ENCODE measurements at places on chromosomes 3 and 15.

DNA sequence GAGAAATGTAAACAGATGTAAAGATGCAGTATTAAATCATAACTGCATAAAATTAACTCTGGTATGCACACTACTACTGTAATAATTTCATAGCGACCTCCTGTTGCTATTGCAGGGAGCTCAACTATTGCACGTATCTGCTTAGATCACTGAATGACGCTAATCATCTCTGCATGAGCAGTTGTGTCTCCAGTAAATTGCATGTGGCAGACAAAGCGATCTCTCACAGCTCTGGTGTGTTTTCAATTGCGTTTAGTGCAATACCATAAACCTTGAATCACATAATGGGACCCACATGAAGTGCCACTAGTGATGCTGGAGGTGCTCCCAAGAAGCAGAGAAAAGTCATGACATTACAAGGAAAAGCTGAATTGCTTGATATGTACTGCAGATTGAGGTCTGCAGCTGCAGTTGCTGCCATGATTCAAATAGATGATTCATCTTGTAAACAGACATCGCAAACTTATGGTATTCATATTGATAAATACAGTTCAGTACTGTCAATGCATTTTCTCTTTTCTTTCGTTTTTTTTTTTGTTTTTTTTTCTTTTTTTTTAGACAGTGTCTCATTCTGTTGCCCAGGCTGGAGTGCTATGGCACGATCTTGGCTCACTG lies 30.2 kb upstream of the LCTL start:
- DNase-seq = no peak

DNA sequence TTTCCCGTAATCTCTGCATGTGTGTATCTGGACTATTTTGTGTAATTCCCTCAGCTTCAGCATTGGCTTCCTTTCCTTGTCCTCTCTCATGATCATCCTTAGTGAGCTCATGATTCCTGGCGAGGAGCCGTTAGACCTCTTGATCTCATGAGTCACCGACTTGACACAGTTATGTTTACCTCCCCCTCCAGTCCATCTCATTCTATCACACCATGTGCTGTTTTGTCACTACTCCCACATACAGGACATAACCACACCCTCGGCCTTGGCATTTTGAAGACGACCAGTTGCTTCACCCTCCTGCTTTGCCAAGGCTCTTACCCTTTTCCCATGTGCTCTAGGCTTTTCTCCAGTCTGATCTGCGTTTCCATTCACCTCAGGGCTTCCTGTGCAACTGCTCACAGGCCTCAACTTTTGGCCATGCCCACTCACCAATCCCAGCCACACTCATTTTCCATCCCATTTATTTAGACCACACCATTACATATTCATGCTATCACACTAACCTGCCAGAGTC lies 41.5 kb downstream of the CP start:
- DNase-seq = no peak

DNA sequence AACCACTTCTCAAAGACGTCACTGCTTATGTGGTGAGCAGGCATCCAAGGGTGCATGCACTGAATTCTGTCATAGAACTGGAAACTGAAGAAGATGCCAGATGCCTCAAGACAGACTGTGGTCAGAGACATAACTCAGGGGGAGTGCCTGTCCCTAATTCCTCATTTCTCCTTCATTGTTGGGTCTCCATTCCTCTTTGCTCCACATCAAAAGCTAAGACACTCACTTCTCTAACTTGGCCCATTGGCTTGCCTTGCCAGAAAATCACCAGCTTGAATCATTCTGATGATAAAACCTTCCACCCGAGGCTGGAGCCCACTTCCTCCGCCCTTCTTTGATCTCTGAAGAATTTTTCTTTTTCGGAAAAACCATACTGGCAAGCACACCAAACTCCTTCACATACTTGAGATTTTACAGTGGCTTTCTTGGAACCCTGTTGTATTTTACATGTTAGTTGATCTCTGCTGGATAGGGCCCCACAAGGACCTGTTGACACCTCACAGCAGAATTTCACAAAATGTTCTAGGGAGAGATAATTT lies 69.9 kb downstream of the COL8A1 start:
- no peak for DNase-seq

GRCh38 chr3:188209034-188209433 lies 55.1 kb downstream of the LPP start:
- DNase-seq = no peak

- DNase-seq = no peak
Observed at GRCh38 chr3:55486857-55487380, at the start of gene WNT5A. Gene WNT5A, minus strand, starts transcription at chr3:55487306. Its CDS starts 321 bp downstream, at chr3:55486985.

DNA sequence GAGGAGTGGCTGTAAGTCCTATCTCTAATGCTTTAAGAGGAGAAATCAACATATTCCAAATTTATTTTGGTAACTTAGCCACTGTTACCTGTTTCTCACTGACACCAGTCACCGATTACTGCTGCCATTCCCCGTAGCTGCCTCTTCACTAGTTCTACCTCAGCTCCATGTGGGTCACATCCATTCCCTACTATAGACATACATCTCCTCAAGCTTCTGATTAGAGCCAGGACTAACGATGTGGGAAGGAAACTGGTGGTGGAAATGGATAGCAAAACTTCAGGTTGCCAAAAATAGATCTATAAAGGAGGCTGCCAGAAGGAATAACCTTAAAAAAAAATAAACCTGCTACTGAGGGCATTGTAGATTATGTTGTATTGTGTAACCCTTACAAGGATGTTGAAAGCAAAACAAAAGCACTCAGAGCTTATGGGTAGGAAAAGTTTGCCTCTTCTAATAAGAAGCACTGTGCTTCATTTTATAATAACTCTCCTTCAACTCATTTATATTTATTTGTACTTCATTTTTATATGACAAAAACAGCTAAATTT lies 56.0 kb downstream of the KAT2B start:
- DNase-seq = no peak

GRCh38 chr3:182078929-182079328 lies 367.2 kb downstream of the SOX2 start:
- DNase-seq = no peak

- DNase-seq = no peak
Observed at GRCh38 chr3:119194237-119195150, 21.1 kb downstream of the UPK1B start.

DNA sequence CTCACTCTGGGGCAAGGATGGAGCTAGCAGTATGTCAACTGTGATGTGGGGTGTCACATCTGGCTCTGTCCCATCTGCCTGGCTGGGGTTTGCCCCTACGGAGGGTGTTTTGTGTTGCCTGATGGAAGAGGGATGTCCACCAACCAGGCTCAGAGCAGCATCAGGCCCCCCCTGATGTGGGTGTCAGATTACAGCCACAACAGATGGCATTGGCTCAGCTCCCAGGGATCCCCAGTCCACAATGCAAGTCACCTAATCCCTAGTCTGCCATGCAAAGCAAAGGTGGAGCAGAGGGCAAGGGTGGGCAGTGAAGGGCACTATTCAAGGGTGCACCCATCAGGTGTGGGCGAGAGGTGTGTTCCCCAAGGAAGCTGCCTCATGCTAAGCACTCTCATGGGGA lies 48.9 kb upstream of the AMOTL2 start:
- no peak for DNase-seq

GRCh38 chr3:170622369-170623159 lies 36.7 kb upstream of the SLC7A14 start:
- DNase-seq = no peak

DNA sequence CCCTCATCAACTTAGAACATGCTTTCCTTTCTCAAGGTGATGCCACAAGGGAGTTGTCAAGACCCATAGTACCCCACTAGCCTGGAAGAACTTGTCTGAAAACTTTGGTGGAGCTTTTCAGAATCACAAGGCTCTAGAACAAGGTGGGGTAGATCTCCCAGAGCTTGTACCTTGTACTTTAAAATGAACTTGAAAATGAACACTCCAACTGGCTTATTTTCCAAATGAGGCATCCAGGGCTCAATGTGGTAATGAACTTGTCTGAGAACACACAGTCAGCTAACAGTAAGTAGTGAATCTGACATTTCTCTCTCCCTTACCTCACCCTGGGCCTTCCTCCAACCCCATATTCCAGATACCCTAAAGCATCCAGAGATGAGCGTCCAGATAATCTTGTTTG lies 81.8 kb upstream of the THBS1 start:
- no peak for DNase-seq

GRCh38 chr3:153599685-153600084 lies 437.7 kb downstream of the RAP2B start:
- no peak for DNase-seq

DNA sequence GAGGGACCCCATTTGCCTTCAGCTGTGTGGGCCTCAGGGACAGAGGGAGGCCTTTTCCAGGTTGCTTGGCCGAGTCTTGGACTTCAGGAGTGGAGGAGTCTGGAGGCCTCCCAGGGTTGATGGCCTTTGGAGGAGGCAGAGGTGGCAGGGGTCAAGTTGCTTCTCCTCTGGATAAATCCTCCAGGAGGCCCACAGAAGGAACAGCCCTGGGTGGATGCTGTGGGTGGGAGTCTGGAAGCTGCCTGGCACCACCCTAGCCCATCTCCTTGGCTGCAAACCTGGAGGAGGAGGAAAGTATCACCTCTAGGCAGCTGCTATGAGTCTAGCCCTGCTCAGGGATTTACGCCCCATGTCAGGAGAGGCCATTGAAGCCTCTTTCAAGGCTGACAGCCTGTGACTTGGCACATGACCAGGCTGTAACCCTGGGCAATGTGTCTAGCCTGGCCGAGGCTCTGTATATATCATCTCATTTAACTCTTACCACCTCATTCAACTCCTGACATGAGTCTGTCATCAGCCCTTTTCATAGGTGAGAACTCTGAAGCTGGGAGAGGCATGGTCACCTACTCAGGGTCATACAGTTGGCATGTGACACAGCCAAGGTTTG lies 2.9 kb upstream of the PRKCD start:
- DNase-seq = no peak

- no peak for DNase-seq
Observed at GRCh38 chr3:52813810-52814209, 16.7 kb downstream of the ITIH4 start.

- DNase-seq = no peak
Observed at GRCh38 chr15:101470548-101471239, 18.8 kb downstream of the PCSK6 start.

- no peak for DNase-seq
Observed at GRCh38 chr3:66705076-66705475, 204.3 kb upstream of the LRIG1 start.

DNA sequence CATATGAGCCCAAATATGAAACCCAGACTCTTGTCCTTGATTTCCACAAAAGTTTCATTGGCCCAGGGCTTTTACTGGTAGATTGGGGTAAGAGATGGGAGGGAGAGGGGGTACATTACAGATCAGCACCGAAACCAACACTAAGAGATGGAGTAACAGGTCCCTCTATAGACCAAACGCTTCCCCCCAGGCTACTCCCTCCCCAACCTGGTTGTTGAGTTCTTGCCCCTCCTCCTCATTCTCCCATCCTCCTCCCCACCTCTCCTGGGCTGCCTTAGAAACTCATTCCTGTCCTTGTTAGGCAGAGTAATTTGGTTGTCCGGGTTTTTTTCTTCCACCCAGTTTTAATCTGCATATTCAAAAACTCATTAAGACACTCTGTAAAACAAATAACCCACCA lies 74.1 kb downstream of the MESD start:
- DNase-seq = no peak

DNA sequence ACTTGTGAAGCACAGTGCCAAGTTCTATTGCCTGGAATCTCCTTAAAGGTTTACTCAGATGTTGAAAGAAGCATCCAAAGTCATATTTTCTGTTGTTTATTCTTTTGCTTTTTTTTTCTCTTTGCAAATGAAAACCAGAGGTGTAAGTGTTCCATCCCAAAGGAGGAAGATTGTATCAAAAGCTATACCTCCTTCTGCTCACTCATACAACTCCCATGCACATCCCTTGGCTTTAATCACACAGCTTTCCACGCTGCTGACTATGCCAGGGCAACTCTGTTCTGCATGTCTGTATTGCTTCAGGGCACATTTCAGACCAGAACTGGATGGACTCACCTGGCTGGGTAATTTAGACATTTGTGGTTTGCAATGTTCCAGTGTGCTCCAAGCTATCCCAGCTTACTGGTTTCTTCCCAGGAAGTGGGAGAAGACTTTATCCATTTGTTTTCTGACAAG lies 399.6 kb upstream of the TBL1XR1 start:
- DNase-seq = no peak

GRCh38 chr15:90291679-90292356 lies 26.3 kb downstream of the NGRN start:
- no peak for DNase-seq

- no peak for DNase-seq
Observed at GRCh38 chr3:24707936-24708335, 213.3 kb upstream of the THRB start.

GRCh38 chr3:143163562-143164100 lies 44.1 kb downstream of the CHST2 start:
- DNase-seq = no peak

DNA sequence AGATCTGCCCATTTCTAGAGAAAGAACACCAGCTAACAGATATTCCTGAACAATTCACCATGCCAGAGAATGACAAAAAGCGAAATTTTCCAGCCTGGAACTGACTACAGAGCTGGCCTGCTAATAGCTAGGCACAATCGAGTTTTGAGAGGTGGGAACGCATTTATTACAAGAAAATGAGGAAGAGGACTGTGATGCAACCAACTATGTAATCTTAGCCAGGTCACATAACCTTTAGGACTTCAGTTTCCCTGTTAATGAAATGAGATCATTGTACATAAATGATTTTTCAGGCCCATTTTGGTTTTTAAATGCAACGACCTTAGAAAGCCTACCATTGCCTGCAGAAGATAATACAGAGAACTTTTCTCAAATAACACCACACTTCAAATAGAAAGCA lies 72.1 kb upstream of the SETMAR start:
- no peak for DNase-seq

- DNase-seq = no peak
Observed at GRCh38 chr15:31158858-31159569, 57.5 kb upstream of the TRPM1 start.

GRCh38 chr3:120773932-120774331 lies 31.4 kb downstream of the GTF2E1 start:
- no peak for DNase-seq

- no peak for DNase-seq
Observed at GRCh38 chr3:16692486-16693344, 87.5 kb upstream of the DAZL start.

- DNase-seq = no peak
Observed at GRCh38 chr3:145739926-145740325, 421.1 kb downstream of the PLOD2 start.

- no peak for DNase-seq
Observed at GRCh38 chr15:100753503-100753902, 126.1 kb upstream of the ALDH1A3 start.

GRCh38 chr3:102018551-102018950 lies 169.2 kb downstream of the NFKBIZ start:
- DNase-seq = no peak

- no peak for DNase-seq
Observed at GRCh38 chr3:194120789-194121770, 14.9 kb upstream of the HES1 start.

DNA sequence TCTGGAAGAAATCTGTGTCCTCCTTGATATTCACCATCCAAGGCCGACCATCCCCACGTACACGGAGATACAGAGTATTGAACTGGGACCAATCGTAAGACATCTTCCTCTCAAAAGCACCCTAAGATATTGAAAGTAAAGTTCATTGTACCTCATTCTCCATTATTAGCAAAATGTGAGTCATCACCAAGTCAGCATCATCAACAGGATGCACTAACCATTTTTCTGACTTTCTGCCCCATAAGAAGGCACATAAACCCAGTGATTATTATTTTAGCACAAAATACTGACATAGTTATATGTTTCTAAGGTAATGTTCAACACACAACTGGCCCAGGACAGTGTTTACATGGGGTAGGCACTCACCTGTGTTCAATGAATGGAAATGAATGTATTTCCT lies 7.4 kb downstream of the NDUFAF1 start:
- DNase-seq = no peak
